ENCODE measurements at places on chromosomes 12 and 14.

- peak; percentile 73 for DNase-seq
These were observed at the start of gene MMP17 for GRCh38 chr12:131827961-131828534. TSS of gene MMP17 (plus strand) at chr12:131828393. CDS start at chr12:131828495, 102 bp downstream.

DNA sequence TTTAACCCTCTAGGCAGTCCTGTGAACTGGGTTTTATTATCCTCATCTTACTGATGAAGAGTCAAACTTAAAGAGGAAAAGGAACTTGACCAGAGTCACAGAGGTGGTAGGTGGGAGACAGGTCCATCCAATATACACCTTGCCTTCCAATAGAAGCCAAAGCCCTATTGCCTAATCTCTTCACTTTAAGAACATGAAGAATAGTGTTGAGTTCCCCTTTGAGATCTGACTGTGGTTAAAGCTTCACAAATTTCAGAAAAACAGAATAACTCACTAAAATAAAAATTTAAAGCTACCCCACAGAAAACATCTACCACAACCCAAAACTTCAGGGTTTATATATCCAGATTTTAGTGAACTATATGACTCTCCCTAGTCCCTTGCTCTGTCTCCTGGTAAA, 115.4 kb downstream of the ETV6 start:
- DNase-seq: no peak

- no peak for DNase-seq
These were observed 164.1 kb downstream of the ATP23 start for GRCh38 chr12:58105225-58106119.

- DNase-seq: no peak
These were observed 292.3 kb upstream of the E2F7 start for GRCh38 chr12:77357655-77358054.

GRCh38 chr14:100317912-100318808, 5.0 kb upstream of the SLC25A47 start:
- peak; percentile 52 for DNase-seq

- no peak for DNase-seq
These were observed 8.0 kb downstream of the CSRNP2 start for GRCh38 chr12:51075390-51075789.

DNA sequence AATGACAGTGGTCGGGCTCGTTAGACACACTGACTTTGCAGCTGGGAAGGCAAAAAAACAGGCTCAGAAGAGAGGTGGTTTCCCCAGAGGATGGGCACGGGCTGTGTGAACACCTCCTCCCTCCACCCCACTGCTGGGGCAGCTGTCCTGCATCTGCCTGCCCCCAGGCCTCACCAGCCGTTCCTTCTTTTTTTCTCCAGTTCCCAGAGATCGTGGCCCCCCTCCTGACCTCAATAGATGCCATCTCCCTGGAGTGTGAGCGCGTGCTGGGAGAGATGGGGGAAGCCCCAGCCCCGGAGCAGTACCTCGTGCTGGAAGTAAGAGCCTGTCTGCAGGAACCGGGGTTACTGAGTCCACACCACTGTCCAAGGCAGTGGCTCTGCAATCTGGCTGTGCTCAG, 17.4 kb downstream of the MVK start:
- no peak for DNase-seq

GRCh38 chr14:34439090-34439489, 22.9 kb downstream of the SPTSSA start:
- no peak for DNase-seq

GRCh38 chr12:13222076-13222475, 25.6 kb downstream of the EMP1 start:
- DNase-seq: no peak

- DNase-seq: no peak
These were observed 23.4 kb upstream of the STON2 start for GRCh38 chr14:81423504-81423903.

GRCh38 chr14:44154874-44155273, 352.2 kb downstream of the FSCB start:
- no peak for DNase-seq

DNA sequence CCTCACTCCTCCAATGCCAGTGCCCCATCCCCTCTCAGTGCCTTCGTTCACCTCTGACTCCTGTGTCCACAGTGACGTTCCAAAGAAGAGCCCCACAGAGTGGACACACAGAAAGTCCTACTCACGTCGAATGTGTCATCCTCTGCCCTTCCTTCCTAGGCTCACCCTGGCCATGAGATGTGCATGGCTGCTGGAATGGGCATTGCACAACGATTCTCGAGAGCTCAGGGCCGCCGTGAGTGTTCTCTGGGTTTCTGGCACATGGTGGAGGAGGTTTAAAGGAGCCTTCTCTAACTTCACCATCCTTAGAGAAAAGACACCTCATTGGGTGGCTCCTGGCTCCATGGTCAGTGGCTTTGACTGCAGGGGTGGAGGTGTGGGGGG, 12.8 kb upstream of the CEP170B start:
- no peak for DNase-seq
